Mononuclear cell (primary cell): ENCODE measurements at places on chromosomes 11 and 22. TPM values are rescaled to one million over a fixed set of nuclear protein-coding genes. Genes with fewer than 3 reads are reported as not detected.

OR2AG1 gene
- not detected for total RNA-seq

LRRC74B gene
- total RNA-seq, result not detected

KCNJ4 gene
- total RNA-seq, result not detected

ASPHD2 gene
- total RNA-seq, result 2.7 TPM

ALG8 gene
- 17.1 TPM for total RNA-seq

KCNE3 gene
- total RNA-seq, result 12.9 TPM

TMEM121B gene
- total RNA-seq, result 1.3 TPM
